ENCODE measurements at places on chromosomes 7 and 10.

GRCh38 chr10:114561008-114561523 lies 97.0 kb downstream of the ABLIM1 start:
- DNase-seq = no peak

GRCh38 chr10:49841615-49842332 lies 79.7 kb upstream of the OGDHL start:
- no peak for DNase-seq

DNA sequence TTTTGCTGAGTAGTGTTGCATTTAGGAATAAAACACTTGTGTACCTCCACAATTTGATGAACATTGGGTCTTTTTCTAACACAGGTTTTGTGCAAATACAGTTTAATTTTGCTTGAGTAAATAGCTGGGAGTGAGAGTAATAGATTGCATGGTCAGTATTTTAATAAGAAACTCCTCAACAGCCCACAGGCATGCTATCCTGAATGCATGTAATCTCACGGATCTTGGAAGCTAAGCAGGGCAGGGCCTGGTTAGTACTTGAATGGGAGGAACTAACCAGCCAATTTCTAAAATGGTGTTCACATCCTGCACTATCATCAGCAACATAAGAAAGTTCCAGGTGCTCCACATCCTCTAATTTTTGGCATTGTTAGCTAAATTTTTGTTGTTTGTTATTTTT lies 685.4 kb upstream of the MBL2 start:
- DNase-seq = no peak

- DNase-seq = no peak
Observed at GRCh38 chr10:132634241-132634946, 96.8 kb downstream of the INPP5A start.

DNA sequence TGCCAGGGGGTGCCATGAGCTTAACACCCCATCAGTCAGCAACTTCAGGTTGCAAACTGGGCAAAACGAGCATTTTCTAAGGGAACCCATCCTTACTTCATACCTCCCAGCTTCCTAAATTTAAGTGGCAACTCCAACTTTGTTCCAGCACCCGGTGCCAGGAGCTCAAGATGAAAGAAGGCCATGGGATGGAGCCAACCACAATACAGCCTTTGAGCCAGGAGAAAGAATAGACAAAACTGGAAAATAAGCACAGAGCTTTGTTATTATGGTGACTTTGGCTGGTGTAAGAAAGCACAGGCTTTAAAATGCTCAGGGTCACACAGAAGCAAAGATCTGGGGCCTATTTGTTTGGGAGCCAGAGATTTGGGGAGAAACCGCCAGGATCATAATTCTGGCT lies 388.7 kb upstream of the MGMT start:
- no peak for DNase-seq

DNA sequence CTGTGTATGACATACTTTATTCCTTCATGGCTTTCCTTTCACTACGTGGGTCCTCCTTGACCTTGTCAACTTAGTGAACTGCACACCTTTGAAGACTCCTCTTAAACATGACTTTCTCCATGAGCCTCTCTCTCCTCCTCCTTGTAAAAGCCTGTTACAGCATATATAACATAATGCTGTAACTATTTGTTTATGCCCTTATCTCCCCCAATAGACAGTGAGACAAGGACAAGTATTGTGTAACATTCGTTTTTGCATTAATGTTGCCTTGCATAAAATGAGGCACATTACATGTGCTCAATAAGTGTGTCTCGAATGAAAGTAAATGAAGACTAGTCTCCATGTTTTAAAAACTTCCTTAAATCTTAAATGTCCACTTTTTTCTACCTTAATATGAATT lies 4.3 kb upstream of the LAMB1 start:
- no peak for DNase-seq

DNA sequence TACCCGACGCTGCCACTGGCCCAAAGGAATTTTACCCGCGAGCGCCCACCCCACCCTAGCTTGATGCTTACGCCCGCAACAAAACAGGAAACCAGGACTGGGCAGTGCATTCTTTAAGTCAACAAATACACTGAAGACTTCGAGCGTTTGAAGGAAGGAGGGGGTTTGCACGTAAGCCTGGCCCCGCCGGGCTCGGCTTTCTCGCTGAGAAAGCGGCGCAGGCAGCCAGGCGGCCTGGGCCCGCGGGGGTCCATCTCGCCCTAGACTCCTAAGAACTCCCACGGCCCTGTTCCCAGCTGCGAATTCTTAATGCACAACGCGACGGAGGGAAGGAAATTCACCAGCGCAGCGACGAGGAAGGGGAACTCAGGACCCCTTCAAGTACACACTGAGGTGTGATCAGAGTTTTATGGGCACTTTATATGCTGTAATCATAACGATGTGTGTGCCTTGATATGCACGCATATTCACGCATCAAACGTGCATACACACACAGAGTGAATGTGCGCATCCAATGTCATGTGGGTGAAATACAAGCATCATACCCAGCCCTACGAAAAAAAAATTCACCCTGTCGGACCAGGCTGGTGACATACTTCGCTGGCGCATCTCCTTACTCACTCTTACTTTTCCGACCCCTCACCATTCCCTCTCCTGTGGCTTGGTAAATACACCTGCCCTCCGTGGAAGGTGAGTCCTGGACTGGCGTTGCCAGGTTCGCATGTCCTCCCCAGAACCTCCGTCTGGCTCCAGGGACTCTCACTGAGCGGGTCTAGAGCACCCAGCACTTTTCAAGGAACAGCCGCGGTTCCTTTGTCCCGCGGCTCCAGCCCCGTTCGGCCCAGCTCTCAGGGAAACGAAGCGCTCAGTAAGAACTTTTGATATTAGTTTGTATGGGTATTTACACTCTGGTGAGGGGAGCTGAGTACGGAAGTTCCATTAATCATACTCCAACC lies 5.7 kb upstream of the HOXA13 start:
- no peak for DNase-seq

DNA sequence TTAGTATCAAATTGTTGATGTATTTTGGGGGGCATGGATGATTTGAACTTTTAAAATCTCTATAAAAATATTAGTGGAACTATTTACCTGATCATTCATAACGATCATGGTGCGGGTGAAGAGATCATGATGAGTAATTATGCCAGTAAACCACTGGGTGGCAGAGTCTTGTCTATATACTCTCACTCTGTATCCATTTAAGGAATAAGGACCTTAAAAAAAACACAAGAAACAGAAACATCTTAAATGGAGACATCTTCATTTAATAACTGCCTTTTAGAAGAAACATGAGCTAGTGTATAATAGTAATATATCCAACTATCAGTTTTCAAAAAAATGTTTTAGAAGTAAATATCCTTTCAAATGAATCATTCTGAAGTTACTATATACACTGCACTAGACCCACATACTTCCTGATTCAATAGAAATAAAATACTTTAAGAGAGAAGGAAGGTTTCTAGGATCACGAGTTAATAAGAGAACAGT lies 84.0 kb downstream of the NRBF2 start:
- no peak for DNase-seq

DNA sequence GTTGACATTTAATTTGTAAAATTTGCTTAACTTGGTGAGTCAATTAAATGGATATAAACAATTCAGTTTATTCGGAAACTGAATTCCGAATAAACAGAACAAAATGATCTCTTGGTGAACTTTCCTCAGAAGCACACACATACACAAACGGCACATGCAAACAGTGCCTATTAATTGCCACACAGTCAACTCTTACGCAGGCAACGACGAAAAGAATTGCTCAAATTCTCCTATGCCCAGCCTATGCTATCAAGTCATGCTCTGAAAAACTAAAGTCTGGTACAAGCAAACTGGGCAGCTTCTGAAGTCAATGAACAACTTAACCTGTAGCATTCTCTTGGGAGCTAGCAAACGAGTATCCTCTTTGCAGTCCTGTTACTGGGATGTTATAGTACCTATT lies 38.8 kb upstream of the ASL start:
- DNase-seq = no peak

DNA sequence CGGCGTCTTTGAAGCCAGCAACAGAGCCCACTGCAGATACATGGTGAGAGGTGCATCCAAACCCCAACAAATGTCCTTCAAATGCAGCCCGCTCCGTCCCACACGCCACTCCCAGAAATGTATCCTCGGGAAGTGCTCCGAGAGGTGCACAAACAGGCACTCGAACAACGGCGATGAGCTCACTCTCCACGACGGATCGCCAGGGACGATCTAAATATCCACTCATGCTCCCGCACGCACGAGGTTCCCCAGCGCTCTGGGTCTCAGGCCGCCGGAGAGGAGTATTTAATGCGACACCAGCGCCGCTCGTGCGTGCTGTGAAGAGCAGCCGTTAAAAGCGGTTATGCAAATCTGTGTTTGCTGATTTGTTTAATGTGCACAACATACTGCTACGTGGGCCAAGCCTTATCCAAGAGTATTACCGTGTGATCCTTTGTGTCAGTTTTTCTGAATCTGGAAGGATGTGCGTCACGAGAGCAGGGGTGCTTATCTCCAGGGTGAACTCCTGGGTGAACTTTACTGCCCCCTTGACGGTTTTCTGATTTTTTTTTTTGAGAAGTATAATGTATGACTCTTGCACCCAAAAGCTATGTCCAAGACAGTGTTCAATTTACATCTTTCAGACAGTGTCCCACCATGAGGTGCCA lies 48.5 kb upstream of the PPP2R2D start:
- no peak for DNase-seq

DNA sequence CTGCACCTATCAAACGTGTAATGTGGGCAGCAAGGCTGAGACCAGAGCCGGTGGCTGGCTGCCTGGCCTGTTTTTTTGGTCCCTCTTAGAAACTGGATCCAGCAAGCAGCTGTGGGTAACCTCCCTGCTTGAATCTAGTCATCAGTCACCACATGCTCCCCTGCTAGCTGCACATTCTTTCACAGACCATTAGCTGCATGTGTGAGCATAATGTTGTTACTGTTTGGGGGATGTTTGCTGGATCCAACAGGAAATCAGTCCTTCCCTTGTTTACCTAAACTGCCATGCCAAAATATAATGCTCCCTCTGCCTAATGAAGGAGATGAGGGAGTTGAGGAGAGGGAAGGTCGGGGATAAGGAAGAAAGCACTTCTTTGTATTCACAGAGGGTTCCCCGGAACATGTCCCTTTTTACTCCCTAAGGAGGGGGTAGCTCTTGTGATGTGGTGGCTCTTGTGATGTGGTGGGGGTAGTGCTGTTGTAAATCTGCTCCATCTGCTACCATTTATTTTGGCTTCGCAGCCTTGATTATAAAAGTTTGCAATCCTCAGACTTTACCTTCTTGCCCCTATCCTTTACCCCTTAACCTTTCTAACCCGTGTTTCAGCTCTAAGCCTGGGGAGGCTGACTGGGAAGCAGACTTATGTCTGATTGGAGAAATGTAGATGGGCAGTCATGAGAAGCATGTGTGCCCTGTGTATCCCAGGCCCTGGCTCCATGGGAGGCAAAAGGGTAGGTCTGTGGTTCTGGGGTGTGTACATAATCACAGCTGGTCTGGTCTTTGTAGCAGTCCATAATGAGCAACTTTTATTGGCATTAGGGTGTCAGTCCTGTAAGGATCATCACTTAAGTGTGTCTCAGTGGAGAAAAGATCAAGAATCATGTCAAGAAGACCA lies 20.8 kb downstream of the LOXL4 start:
- no peak for DNase-seq
